ENCODE measurements at places on chromosomes 3 and 15.

DNA sequence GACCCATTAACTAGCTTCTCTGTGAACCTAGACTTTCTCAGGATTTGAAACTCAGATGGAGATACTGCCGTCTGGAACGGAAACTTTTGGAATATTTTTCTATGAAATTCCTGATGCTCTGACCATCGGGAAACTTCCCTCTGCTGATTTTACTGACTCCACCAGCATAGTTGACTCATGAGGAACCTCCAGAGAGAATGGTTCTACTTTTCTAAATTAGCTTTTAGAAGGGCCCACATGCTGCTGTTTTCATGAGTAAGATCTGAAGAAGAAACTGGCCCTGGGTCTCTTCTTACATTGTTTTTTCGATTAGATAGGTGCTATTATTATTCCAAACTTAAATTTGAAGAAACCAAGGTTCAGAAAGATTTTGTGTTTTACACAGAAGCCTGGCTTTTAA is 326.3 kb upstream of the NR2E3 start:
- no peaks in the 10 kb centered on the region for H3K4me1 ChIP-seq
- peaks cover 12% of the 10 kb centered on the region for H3K27me3 ChIP-seq
- no peak overlapping the region for H3K27ac ChIP-seq
- H3K36me3 ChIP-seq: no peaks in the 10 kb centered on the region
- no peak for DNase-seq

GRCh38 chr15:29896062-29896461 is 73.8 kb upstream of the TJP1 start:
- H3K36me3 ChIP-seq: no peaks in the 10 kb centered on the region
- no peak overlapping the region for H3K4me3 ChIP-seq
- no peak for DNase-seq
- H3K27me3 ChIP-seq: no peaks in the 10 kb centered on the region

- peak overlapping the region; percentile 69 for H3K4me3 ChIP-seq
- peaks cover 55% of the 10 kb centered on the region for H3K36me3 ChIP-seq
- peak; percentile 62 for DNase-seq
- no peaks in the 10 kb centered on the region for H3K27me3 ChIP-seq
- H3K4me1 ChIP-seq: peaks cover 50% of the 10 kb centered on the region
Measured at GRCh38 chr3:32960404-32961170, 9.1 kb downstream of the CCR4 start.

DNA sequence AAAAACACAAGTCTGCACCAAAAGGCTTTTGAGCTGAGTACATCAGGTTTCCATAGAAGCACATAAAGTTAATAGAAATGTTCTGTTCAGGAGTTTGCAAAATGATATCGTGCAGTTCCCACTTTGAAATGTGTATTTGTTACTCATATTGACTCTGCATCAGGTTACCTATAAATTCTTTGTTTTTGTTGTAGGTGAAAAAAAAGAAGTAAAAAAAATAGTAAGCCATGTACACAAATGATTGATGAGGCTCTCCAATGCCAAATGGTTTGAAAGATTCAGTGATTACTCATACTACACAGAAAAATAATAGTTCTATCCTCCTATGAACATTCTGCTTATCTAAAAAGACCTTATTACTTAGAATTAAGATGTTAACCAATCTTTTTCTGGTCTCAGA is 287.3 kb upstream of the MME start:
- no peaks in the 10 kb centered on the region for H3K4me1 ChIP-seq
- no peak for DNase-seq
- H3K27ac ChIP-seq: no peak overlapping the region
- no peaks in the 10 kb centered on the region for H3K27me3 ChIP-seq
- H3K4me3 ChIP-seq: no peak overlapping the region

DNA sequence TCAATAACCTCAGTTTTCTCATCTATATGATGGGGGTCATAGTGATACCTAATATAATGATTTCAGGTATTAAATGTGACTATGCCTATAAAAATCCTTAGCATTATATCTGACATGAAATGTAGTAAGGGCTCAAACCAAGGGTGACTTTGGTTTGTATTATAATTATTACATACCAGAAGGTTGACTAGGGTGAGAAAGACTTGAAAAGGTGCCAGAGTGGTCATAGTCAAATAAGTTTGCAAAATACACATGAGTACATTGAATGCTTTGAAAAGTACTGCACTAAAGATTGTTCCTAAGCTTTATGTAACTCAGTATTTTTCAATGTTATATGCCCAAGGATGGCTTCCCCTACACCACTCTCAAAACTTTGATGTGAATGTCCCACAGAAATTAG is 297.2 kb downstream of the ARPP21 start:
- H3K4me3 ChIP-seq: no peak overlapping the region
- no peaks in the 10 kb centered on the region for H3K36me3 ChIP-seq
- H3K27me3 ChIP-seq: no peaks in the 10 kb centered on the region
- no peak overlapping the region for H3K27ac ChIP-seq

DNA sequence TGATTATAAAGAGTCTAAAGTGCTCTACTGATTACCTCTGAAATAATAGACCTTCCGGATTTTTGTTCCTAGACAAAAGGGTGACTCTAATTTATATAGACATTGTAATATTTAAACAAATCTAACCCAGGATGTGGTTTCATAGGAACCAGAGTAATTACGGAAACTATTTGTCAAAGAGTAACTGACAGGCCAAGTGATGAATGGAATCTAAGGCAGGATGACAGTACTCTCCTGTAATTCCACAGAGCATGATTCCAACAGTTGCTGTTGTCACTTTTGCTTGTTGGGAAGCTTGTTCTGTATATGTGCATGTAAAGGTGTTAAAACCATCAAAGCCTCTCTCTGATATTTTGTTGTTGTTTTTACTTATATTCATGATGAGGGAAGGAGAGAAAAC is 1141.0 kb downstream of the IGSF11 start:
- no peak overlapping the region for H3K4me3 ChIP-seq
- no peak for DNase-seq
- no peaks in the 10 kb centered on the region for H3K4me1 ChIP-seq
- no peak overlapping the region for H3K27ac ChIP-seq
- no peaks in the 10 kb centered on the region for H3K36me3 ChIP-seq

GRCh38 chr15:79090487-79091203 is at the start of gene RASGRF1:
Gene RASGRF1 (minus strand): TSS chr15:79090780. CDS start chr15:79090498, 282 bp downstream.
- DNase-seq: no peak
- no peaks in the 10 kb centered on the region for H3K4me1 ChIP-seq
- peaks cover 47% of the 10 kb centered on the region for H3K27me3 ChIP-seq

DNA sequence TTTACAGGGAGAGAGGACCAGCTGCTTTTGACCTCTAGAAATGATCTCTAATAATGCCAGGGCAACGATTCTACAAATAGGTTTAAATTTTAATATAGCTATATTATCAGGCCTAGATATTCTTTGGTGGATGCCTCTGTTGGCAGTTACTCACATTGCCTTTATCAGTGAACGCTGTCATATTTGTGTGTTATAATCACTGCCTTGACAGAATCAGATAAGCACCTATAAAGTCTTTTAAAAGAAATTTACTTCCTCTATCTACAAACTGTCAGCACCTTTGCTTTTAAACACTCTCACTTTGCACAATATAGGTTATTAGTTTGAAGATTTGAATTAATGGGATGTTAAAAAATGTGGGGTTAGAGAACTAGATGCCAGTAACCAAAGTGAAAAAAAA is 324.1 kb downstream of the ZIC1 start:
- DNase-seq: no peak
- H3K36me3 ChIP-seq: no peaks in the 10 kb centered on the region
- no peak overlapping the region for H3K4me3 ChIP-seq
